NCI-H1436 treated with DMSO at 0.1 percent for 48 hours (cell line): ENCODE measurements at places on chromosomes 11 and 22.

GRCh38 chr11:4496557-4497248 is 14.3 kb downstream of the OR52K1 start:
- no peak for DNase-seq

GRCh38 chr11:131350872-131351271 is 19.5 kb upstream of the NTM start:
- no peak for DNase-seq

GRCh38 chr11:3737386-3737933 is 59.9 kb downstream of the NUP98 start:
- no peak for DNase-seq

DNA sequence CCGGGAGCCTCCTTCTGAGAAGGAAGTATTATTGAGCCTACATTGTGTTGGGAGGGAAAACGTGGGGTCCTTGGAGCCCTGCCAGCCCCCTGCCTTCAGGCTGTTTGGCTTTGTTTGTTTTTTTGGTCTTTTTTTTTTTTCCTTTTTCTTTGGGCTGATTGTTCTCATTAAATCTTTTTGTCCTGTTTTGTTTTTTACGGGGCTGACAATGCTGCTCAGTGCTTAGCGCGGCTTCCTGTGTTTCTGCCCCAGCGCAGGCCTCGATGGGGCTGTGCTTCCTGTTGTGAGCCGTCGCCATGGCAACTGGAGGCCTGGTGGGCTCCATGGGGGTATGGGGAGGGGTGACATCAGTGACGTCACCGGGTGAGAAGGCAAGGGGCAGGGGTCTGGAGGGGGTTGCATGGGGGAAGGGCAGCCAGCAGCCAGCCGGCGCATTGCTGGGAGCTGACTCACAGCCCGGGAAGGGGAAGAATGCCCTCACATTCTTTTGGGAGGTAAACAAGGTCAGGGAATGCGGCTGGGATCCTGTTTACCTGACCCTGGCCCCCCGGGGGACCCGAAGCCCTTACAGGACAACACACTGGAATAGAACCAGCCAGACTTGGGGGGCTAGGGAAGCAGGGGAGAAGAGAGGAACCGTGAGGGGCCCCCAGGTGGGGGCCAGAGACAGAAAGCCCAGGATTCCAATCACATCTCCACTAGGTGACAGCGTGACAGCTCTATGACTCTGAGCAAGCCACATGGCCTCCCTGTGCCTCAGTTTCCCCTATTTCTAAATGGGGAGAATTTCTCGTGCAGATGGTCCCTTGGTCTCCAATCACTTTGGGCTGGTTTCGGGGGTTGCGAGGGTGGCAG is 22.2 kb upstream of the CBX7 start:
- no peak for DNase-seq

DNA sequence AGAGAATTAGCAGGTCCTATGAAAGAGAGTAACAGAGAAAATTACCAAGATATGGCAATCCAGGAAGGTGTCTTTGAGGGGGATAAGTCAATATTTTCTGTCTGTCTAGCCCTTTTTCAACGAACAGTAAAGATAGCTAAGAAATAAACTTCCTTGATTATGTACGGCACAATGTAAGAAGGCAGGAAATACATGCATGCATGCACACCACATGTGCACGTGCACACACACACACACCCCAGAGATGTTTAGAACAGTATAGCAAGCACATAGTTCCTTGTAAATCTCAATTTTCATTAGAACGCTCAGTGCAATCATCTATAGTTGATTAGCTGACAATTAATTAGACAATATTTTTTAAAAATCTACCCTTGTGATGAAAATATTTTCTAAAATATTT is 74.7 kb downstream of the MPPED2 start:
- no peak for DNase-seq

GRCh38 chr11:126817523-126818450 is 182.8 kb downstream of the KIRREL3 start:
- no peak for DNase-seq

DNA sequence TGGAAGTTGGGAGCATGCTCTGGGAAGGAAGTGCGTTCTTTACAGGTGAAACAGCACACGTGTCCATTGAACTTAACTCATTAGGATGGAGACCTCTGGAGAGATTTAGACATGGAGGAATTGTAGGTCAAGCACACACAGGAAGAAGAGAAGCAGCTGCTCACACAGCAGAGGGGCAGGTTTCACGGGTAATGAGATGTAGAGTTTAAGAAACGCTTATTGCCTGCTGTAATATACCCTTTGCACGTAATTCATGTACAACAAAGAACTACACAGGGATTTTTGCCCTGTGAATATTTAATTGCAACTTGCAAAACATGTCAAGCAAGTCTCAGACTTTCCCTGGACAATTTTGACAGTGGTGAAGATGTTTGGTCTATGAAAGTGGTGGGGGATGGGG is 508.0 kb downstream of the OPCML start:
- no peak for DNase-seq

- DNase-seq: no peak
Observed at GRCh38 chr22:21443735-21444421, 23.3 kb upstream of the TMEM191C start.

DNA sequence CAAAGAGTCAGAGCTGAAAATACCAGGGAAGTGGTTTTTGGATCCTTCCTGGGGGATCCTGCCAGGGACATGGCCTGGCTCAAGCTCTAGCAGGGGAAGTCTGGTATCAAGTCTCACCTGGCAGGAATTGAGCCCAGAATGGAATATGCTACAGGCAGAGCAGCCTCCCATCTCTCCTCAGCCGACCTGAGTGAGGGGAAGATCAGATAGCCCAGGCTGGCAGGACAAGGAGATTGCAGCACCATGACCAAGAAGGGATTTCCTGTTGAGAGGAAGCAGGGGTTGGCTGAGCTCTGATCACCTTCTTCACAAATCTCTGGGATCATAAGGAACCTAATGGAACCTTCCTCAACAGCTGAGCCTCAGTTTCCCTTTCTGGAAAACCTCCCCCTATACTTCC is 13.0 kb downstream of the OAF start:
- no peak for DNase-seq

DNA sequence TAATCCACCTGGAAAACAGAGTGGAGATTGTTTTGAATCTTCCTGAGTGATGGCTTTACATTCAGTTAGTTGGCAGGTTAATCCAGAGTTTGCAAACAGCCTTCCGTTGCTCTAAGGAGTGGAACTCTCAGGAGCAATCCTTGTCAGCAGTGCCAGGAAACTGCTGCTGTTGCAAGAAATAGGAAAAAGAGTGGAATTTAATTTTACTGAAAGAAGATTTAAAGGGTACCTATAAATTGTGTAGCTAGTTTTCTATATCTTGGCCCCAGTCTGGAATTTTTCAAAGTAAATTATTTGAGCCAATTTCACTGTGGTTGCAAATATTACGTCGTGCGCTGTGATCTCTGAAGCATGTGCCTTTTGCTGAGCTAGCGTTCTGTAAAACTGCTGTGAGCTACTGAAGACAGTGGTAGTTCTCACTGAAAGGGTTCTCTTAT is 55.5 kb upstream of the SLC5A12 start:
- DNase-seq: no peak

- DNase-seq: no peak
Observed at GRCh38 chr22:26957897-26958296, 300.5 kb downstream of the MIAT start.

- no peak for DNase-seq
Observed at GRCh38 chr11:9708544-9708943, 44.7 kb downstream of the SWAP70 start.

DNA sequence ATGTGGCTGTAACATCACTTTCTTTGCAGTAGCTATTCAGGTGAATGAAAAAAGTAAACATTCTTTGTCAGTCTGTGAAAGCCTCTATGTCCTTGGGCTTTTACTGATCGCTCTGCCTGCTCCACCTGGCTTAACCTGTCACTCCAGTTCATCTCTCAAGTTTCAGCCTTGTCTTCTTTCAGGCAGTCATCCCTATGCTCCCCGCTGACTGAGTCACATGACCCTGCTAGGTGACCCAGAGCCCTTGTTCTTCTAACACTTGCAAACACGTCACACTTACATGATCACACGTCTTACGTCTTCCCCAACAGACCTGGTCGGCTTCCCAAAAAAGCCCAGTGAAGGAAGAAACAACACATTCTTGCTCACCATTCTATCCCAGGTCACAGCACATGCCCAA is 499.3 kb upstream of the TENM4 start:
- DNase-seq: no peak

- DNase-seq: no peak
Observed at GRCh38 chr22:28146401-28147314, 227.6 kb upstream of the PITPNB start.

DNA sequence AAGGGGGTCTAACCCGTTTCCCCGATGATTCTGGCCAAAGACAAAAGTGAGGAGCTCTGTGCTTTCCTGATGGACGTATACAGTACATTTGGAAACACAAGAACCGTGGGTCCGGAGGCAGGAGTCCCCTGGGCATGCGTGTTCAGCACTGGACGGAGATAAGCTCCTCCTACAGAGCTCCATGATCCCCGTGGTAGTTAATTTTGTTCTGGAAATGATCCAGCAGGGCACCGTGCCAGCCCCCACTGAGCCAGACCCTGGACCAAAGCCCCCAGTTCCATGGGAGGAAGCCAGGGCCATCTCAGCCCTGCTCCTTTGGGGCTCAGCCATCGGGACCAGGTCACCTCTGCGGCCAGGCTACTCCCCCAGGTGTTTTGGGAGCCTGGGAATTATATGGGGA is 83.3 kb downstream of the TRMU start:
- DNase-seq: no peak

GRCh38 chr22:46864314-46865051 is 102.0 kb downstream of the TBC1D22A start:
- DNase-seq: no peak

GRCh38 chr11:34653851-34654482 is 33.1 kb downstream of the EHF start:
- no peak for DNase-seq

GRCh38 chr11:21169639-21170038 is 500.3 kb downstream of the NELL1 start:
- DNase-seq: no peak

GRCh38 chr11:93843906-93844305 is 6.5 kb downstream of the VSTM5 start:
- DNase-seq: no peak

GRCh38 chr11:134145715-134146114 is 76.8 kb downstream of the JAM3 start:
- no peak for DNase-seq

DNA sequence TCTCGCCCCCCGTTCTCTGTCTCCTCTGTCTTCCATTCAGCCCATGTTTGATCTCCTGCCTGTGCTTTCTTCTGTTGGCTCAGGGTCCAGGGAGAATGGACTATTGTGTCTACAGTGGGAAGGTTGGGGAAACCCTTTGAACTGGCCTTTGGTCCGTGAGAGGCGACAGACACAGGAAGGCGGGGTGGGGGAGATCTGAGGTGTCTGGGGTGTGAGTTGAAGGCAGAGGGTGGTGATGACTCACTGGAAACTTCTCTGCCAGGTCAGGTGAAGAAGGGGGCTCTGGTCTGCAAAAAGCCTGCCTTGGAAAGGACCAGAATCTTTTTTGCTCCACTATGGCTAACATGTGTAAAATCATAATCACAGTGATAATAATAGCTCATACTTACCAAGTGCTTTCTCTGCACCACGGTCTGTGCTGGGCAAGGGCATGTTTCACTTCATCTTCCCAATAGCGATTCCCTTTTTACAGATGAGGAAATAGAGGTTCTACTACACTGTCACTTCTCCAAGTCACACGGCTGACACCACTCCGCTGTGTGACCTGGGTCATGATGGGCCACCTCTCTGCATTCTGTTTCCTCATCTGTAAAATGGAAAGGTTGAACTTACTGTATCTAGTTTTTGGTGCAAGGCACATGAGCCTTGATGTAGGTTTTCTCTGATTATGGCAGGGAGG is 99.8 kb upstream of the ALX4 start:
- DNase-seq: no peak
